ENCODE measurements at places on chromosomes 1 and 21.

GRCh38 chr1:14263225-14263624, 335.3 kb upstream of the KAZN start:
- DNase-seq = no peak

GRCh38 chr1:110210604-110211495, 736 bp downstream of the KCNC4 start:
- peak; percentile 38 for DNase-seq

DNA sequence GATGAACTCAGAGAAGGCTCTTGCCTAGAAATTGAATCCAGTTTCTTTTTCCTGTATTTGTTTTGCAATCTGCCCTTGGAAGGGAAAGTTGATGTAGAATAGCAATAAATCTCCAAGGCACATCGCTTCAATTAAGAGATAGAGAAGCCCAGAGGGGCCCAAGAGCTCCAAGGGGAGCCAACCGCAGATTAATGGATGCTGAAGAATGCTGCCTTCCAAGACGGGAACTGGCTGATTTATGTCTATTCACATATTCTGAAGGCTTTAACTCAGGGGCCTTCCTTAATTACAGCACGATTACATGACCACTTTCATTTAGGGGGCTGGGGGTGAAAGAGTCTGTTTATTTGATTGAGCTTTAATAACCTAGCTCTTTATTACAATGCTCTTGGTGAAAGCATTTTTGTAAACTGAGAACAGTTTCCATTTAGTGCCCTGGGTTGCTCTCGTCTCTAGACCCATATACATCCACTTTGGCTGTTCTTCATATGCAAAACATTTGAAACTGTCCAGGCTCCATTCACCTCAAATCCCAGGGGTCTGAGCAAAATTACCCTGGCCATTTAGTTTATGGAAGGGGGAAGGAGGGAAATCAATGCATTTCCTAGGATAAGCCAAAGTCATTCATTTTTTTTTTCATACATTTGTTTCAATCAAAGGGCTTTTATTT, 87.4 kb upstream of the CLDN14 start:
- DNase-seq = no peak

DNA sequence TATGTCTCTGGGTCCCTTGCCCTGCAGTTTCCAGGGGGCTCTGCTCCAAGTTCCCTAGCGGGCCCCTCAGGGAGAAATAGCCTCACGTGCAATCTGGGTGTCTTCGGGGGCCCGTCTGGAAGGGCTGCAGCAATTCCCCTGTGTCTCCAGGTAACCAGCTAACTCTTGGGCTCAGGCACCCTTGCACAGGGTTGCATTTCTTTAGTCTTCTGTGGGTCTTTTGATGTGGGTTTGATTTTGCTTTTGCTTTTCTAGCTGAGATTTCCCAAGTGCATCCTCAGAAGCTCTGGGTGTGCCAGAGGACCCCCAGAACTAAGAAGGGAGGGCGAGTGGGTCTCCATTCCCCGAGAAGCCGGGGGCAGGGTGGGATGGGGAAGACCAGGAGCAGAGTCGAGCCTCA, 75.7 kb downstream of the SPSB1 start:
- no peak for DNase-seq

- DNase-seq = no peak
Observed at GRCh38 chr21:45105906-45106485, 31.6 kb downstream of the ADARB1 start.

DNA sequence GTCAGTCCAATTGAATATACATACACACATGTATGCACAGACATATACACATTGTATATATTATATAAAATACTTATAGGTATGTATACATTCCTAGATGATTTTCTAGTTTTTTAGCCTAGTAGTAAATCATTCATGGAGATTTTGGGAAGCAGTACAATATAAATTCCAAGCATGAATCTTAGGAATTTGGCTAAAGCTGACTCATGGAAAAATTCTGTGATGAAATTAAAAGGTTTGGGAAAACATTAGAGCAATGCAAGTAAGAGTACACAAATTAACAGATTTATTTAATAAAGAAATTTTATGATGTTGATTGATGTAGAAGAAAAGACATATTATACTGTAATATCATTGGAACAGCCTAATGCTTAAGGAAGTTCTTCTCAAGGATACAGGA, 43.7 kb upstream of the PTGFR start:
- DNase-seq = no peak

GRCh38 chr1:87129606-87130005, 199.1 kb upstream of the LMO4 start:
- no peak for DNase-seq

GRCh38 chr21:33293811-33294216, 27.6 kb downstream of the IL10RB start:
- DNase-seq = no peak

GRCh38 chr1:160124705-160125478, 9.3 kb downstream of the ATP1A2 start:
- no peak for DNase-seq

GRCh38 chr1:3312310-3312897, 142.1 kb upstream of the ARHGEF16 start:
- no peak for DNase-seq

DNA sequence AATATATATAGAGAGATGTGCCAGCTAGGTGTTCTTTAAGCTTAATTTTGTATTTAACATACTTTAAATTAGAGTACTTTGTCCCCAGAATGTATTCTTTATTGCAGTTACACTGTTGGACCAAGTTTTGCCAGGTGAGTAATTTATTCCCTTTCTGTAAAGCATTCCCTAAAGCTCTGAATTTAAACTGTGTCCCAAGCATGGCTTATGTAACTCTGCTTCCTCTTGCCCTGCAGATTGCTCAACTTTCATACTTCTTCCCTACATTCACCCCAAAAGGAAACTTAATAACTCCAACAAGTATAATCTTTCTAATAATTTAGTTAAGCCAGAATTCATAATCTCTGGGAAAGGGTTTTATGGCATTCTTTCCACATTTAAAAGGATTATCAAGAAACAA, 5.6 kb downstream of the LYPLAL1 start:
- DNase-seq = no peak

DNA sequence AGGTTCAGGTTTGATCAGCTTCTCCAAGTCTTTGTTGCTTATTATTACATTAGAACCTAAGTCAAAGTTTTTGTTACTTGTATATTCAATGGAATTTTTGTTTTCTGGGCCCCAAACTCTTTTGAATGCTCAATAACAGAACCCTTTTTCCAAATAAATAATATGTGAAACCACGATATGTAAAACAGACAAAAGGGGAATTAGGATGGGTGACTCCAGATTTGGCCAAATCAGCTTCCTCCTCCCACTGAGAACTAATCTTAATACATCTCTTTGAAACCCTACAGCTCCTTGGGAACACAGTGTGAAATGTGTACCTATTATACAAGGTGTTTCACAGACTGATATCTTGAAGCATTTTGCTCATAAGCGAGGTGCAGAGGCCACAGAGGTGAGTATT, 67.0 kb upstream of the TNFSF18 start:
- DNase-seq = no peak

DNA sequence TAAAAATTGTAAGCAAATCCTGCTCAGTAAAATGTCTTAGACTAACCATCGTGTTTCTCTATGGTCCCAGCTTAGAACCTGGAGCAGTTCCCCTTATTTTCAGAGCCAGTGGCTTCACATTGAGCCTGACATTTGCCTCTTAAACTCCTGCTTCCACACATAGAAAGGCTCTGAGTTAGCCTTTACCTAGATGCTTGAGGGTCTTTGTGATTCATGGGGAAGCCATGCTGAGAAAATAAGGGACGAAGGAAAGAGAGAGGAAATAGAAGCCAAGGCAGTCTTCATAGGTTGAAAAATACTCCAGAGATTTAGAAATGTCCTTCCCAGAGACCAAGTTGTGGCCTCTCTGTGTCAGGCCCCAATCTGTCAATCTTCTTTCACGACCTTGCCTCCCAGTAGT, 16.1 kb upstream of the RBBP5 start:
- no peak for DNase-seq

DNA sequence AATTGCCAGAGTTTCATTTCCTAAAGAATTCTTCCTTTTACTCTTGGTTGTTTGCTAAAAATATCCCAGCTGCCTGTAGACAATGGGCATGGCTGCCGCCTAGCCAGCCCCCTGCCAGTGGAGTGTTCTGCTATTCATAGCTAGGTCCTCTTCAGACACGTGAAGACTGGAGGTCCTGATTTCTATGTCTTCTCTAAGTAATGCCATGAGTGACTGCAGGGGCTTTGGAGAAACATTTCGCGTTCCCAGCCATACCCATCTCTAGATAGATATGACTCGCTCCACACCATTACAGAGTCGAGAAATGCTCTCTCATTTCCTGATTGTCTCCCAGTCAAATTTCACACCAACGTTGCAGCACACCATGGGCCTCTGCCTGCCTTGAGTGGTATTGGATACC, 99.5 kb upstream of the BACE2 start:
- peak; percentile 35 for DNase-seq

GRCh38 chr1:99465176-99465900, 180.6 kb upstream of the PALMD start:
- DNase-seq = no peak

DNA sequence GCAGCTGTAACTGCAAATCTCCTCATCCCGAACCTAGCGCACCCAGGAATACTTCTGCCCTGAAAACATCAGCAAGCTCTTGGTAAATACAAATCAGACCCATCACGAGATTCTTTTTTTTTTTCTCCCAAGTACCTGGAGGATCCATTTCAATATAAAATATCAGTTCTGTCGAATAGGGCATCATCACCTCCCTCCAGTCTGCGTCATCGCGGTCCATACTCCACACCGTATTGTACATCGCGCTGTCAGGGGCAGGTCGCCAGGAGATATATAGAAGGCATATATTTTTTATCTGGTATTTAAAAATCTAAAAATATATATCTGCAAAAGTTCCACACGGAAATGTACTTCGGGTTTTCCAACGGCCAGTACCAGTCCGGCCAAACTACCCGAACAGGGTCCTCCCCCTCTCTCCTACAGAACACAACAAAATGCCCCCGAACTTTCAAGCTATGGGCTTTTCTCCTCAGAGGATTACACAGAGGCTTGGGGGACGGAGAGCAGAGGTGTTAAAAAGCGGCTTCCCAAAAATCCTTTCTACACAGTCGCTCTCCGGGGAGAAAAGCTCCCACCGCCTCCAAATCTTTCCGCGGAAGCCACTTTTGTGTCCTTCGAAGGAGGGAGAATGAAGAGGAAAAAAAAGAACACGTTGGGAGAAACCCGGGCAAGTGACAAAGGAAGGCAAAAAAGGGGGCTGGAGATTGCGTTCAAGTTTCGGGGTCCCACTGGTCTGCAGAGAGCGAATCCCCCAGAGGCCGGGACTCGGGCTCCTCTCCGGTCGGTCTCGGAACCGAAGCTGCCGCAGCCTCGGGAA, 509 bp downstream of the PIK3R3 start:
- DNase-seq = peak; percentile 56

DNA sequence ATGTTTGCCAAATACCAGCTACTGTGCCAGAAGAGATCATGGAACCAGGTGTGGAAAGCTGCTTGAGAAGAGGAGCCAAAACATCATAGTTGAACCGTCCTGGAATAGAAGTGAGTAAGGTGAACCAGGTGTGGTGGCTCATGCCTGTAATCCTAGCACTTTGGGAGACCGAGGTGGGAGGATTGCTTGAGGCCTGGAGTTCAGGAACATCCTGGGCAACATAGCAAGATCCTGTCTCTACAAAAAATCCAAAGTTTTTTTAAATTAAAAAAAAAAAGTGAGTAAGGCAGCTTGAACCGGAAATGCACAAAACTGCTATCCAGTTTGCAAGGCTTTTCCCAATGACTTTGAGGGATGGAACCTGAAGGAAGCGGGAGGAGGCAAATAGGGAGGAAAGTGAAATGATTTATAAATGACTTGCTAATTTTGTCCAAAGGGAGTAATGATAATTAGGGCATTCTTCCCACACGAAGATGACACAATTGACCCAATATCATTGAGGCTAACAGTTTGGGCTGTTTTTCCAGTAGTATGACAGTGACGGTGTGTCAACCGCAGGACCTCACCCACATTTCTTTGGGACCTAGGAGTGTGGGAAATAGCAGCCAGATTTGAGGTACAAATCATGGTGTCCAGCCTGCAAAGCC, 1.5 kb upstream of the CNN3 start:
- DNase-seq = no peak

DNA sequence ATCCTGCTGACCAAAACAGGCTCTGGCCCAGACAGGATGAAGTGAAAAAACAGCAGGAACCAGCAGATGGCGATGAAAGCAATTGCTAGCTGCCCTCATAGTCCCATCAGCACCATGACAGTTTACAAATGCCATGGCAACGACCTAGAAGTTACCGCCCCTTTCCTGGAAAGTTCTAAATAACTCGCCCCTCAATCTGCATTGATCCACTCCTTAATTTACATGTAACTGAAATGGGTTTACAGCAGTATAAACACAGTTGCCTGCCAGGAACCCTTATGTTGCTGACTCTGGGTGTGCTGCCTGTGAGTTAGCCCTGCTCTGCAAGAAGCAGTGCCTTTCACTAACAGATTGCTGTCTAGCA, 65.5 kb upstream of the CR1L start:
- peak; percentile 1 for DNase-seq

- DNase-seq = no peak
Observed at GRCh38 chr21:30340714-30341573, 3.5 kb upstream of the KRTAP27-1 start.

DNA sequence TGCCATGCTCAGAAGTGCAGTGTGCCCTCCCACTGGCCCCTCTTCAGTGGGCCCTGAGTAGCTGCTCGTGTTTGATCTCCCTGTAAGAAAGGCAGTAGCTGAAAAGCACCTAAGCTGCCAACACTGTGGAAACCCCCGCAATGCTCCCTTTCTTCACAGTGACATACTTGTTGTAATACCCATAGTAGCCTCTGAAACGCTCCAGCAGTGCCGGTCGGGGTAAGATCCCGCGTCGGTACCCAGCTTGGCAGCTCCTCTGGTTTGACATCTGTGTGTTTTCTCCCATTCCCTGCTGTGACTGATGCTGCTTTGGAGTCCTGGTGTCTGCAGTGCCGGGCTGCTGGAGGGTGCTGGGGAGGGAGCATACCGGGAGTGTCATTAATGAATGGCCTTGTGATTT, 3.6 kb downstream of the CHAF1B start:
- DNase-seq = no peak

GRCh38 chr21:29299046-29299915, 559 bp downstream of the BACH1 start:
- DNase-seq = no peak

GRCh38 chr1:177505905-177506590, 335.3 kb downstream of the BRINP2 start:
- DNase-seq = no peak

DNA sequence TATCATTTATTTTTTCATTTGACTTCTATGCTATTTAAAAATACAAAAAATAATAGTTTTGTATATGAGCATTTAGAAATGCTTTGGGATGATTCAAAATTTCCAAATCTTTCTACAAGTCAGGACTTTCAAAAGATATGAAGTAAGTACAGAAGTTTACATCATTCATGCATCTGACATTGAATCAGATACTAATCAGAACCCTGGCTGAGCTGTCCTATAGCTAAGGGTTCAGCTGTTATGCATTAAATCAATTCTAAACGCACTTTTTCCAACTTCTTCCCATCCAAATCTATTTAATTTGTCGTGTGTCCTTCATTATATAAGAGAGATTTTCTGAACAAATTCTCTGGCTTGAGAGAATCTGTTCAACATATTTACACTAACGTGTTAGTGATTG, 779.4 kb downstream of the LTN1 start:
- no peak for DNase-seq

Measured in NCI-H2227 treated with DMSO at 0.1 percent for 48 hours (cell line).